ENCODE measurements at places on chromosomes 2 and 18.

GRCh38 chr2:207154556-207155510, 10.9 kb downstream of the KLF7 start:
- no peak for DNase-seq

GRCh38 chr2:224885836-224886547, 156.3 kb downstream of the DOCK10 start:
- DNase-seq: no peak

DNA sequence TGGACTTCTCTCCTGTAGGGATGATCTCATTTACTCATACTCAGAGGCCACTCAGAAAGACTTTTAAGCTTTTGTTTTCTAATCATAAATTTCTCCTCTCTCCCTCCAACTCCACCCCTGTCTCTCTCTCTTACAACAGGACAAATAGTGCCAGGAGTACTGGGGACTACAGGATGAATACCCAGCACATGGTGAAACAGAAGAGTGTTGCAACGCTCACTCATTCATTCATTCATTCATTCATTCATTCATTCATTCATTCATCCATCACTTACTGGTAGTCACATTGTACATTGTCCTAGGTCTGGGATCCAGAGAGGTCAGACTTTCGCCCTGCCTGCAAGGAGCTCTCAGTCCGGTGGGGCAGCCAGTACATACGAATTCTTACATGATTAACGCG, 97.6 kb downstream of the KLHL29 start:
- no peak for DNase-seq

GRCh38 chr18:58362829-58363271, 266.0 kb downstream of the ALPK2 start:
- DNase-seq: no peak

DNA sequence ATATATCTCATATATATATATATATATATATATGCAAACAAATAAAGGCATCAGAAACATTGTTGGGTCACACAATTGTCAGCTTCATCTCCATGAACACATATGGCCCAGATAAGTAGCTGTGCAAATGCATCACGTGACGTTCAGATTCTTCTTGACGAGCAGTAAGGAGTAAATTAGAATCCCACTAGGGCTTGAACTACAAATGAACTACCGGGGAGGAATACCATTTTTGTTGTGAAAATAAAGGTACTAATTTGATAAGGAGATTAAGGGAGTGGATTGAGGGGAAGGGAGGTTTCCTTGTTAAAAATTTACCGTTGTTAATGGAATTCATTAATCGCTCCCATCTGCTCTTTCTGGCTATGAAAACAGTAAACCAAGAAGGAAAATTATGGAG, 186.5 kb upstream of the COPS8 start:
- no peak for DNase-seq

DNA sequence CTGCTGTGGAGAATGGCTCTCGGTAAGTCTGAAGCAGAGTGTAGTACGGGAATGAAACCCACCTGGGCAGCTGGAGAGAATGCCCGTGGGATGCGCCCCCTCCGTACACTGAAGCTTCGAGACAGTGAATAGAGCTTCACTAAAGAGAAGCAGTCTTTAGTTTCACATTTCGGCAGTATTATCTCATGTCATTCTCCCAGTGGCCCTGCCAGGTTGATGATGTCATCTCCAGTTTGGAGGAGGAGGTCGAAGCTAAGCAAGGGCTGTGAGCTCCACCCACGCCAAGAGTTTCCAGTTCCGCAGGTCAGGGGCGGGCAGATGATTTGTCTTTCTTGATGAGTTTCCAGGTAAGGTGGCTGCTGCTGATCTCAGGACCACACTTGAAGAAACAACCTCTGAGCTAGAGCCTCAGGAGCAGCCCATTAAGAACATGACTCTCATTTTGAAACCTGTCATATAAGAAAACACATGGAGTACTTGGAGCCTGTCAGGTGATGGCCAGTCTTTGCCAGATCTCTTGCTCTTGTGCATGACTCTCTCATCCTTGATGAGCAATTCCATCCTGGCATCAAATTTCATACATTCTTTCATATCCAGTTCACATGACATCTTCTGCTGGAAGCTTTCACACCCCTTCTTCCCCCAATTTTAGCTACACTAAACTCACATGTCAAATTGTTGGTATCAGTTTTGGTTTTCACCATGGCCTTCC, 475.0 kb downstream of the RNF144A start:
- DNase-seq: no peak

GRCh38 chr18:12659904-12660605, 2.1 kb upstream of the SPIRE1 start:
- no peak for DNase-seq

- no peak for DNase-seq
These were observed 255.8 kb upstream of the RGPD4 start for GRCh38 chr2:107570876-107571275.

DNA sequence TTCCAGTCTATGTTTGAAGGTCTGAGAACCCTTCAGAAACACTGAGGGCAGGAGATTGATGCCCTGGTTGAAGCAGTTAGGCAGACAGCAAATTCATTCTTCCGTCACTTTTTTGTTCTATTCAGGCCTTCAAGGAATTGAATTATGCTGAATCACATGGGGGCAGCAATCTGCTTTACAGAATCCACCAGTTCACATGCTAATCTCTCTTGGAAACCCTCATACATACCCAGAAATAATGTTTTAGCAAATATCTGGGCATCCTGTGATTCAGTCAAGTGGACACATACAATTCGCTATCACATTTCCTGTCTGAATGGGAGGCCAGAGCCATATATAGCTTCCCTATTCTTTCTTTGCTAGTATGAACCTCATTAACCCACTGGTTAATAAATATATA, 301.4 kb upstream of the CNTNAP5 start:
- DNase-seq: no peak

GRCh38 chr2:216109962-216110614, 940 bp downstream of the XRCC5 start:
- DNase-seq: no peak

GRCh38 chr2:52113338-52113737, 1081.4 kb upstream of the NRXN1 start:
- DNase-seq: no peak

GRCh38 chr2:197121255-197121654, 189.3 kb downstream of the ANKRD44 start:
- no peak for DNase-seq

- DNase-seq: no peak
These were observed 46.2 kb downstream of the MEIS1 start for GRCh38 chr2:66481100-66481549.

DNA sequence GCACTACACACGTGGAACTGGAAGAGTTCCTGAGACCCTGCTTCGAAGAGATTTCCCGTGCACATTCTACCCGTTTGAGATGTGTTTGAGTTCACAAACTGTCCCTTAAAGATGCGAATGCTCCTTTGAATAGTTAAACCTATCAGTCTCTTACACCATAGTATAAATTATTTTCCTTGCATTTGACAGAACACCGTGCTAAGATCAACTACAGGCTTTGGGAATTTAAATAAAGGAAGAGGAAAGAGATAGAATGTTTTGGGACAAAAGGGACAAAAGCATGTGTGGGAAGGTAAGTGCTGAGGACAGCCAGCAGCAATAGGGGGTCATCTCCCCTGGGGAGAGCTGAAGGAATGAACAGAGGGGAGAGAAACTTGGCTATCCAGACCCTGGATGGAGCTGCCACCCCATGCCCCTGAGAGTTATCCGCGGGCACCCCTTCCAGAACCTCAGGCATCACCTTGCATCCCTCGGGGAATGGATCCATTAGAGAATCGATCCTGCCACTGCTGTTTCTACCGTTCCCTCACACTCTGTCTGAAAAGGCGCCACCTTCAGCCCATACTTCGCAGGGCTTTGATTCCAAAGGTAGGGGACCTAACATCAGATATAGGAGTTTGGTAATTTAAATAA, 888 bp upstream of the ADCY3 start:
- DNase-seq: no peak

- DNase-seq: no peak
These were observed 212.3 kb downstream of the GULP1 start for GRCh38 chr2:188503975-188504374.

DNA sequence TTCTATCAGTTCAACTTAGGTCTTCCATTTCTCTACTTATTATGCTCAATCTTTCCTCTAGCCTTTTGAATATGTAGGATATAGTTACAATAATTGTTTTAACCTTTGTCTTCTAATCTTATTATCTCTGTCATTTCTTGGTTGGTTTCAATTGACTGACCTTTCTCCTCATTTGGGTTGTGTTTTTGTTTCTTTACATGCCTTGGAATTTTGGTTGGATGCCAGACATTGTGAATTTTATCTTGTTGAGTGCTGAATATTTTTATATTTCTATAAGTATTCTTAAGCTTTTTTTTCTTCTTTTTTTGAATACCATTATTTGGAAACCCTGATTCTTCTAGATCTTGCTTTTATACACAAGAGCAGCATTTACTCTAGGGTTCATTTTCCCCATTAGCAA, 30.7 kb upstream of the TMEM247 start:
- DNase-seq: no peak

DNA sequence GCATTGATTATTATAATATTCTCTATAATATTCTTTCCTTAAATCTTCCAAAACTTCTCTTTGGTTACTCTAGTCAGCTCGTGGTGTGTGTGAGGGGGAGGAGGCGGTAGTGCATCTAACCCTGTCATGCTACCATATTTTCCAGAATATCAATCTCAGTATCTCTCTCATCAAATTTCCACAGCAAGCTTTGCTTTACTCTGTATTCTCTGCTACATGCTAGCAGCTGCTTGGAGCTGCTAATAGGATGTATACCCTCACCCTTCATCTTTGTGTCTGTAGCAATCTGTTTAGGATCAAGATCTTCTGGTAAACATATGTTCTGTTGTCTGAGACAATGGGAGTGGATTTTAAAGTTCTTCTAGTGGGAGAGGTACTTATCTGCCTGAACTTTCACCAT, 303.8 kb upstream of the KLHL14 start:
- no peak for DNase-seq

DNA sequence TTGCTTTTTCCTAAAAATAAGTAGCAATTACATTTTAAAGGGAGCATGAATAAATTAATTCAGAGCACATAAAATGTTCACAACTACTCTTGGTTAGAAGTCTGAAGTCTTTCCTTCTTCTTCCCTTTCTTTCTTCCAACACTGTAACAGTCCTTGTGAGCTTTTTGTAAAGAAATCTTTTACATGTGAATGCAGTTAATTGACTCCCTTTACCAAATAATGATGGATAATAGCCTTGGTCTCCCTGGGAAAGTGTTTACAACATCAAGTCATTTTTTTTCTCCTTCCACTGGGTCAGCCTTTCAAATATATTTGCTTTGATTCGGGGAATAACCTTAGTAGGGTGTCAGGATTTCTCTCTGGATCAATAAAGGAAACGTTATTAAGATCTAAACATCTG, 39.1 kb downstream of the CALCRL start:
- no peak for DNase-seq

DNA sequence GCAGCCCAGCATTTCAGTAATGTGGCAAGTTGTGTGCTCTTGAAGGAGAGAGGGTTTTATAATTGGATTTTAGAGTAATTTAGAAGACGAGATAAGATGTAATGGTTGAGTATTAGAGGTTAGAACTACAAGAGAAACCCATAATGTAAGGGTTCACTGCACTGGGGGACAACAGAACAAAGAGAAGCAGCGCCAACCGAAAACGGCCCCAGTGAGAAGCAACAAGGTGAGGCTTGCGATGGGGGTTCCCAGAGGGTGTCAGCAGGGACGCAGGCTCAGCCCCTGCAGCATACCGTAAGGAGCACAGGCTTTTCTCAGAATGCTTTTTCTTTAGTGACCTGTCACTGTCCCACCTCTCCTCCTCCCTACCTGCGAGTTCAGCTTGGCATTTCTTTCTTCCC, 183.9 kb upstream of the ETAA1 start:
- no peak for DNase-seq

GRCh38 chr18:63241317-63241712, 78.3 kb downstream of the BCL2 start:
- no peak for DNase-seq

DNA sequence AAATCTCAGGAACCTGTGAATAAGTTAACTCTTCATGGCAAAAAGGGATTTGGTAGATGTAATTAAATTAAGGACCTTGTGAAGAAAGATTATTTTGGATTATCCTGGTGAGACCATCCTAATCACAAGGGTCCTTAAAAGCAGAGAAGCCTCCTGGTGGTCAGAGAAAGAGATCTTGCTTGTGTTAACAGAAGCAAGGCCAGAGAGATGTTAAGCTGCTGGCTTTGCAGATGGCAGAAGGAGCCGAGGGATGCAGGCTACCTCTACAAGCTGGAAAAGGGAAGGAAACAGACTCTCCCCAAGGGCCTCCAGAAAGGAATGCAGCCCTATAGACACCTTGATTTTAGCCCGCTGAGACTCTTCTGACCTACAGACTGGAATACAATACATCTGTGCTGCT, 197.0 kb downstream of the STK39 start:
- no peak for DNase-seq

DNA sequence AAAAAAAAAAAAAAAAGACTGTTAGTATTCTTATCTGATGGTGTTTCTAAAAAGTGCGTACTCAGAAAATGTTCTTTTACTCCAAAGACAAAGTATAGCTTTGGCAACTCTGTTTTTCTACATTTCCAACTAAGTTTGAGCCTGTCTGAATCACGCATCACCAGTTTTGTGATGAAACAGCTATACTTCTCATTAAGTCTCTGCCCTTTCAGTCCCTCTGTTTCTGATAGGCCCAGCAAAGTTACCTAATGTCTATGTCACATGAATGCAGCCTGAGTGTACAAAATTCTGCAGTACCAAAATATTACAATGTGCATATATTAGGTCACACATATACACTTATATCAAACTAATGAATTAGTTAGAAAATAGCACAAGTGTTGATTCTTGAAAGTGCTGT, 22.4 kb downstream of the TWSG1 start:
- DNase-seq: no peak

GRCh38 chr2:132943829-132944228, 273.8 kb upstream of the LYPD1 start:
- no peak for DNase-seq

Data from stimulated activated CD4-positive, alpha-beta T cell treated with anti-CD3 and anti-CD28 coated beads, Interleukin-15, amount 100 ng/mL, for 1 hour (primary cell).